ENCODE measurements at places on chromosomes 16 and 17.

GRCh38 chr17:7440834-7441195 is 1.5 kb downstream of the FGF11 start:
- DNase-seq = no peak

- no peak for DNase-seq
Measured at GRCh38 chr16:68491576-68491950, 43.3 kb upstream of the SMPD3 start.

DNA sequence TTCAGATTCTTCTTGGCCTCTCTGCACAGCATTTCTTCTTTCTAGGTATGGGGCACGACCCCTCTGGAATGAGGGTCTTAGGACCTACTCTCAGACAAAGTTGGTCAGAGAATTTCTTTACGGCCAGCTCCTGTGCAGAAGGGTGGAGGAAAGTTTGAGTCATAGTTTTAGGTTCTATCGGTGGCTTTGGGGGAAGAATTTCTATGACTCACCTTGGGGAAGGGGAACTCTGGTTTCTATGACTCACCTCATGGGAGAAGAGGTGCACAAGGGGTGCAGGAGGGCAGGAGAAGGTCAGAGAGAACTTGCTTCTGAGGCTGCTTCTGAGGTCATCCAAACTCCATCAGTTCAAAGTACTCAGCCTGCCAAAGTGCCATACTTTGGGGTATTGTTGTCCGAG is 2.5 kb upstream of the ABCC12 start:
- peak; percentile 24 for DNase-seq

DNA sequence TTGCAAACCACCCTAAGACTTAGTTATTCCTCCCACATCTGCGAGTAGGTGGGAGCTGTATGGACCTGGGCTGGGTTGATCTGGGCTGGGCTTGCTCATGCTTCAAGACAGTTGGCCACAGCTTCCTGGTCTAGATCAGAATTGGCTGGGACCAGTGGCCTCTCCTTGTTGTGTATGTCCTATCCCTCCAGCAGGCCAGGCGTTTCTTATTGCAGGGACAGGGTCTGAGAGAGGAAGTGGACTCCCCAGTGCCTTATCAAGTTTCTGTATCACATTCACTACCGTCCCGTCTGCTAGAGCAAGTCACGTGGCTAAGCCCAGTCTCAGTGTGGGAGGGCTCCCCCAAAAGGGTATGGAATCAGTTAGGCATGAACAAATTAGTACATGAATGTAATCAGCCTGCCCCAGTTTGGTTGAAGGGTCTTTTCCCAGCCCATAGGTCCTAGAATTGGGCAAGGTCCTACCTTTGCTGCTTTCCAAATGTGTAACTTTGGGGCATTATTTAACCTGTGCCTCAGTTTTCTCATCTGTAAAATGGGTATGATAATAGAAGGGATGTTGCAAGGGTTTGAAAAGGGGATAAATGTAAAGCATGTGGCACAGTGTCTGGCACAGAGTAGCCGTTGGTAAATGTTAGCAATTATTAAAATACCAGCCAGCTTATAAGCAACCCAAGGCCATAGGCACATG is 36.0 kb downstream of the NKD1 start:
- no peak for DNase-seq

- DNase-seq = no peak
Measured at GRCh38 chr16:83653785-83654184, 154.0 kb upstream of the HSBP1 start.

GRCh38 chr16:88359008-88359407 is 23.8 kb upstream of the ZNF469 start:
- no peak for DNase-seq

- no peak for DNase-seq
Measured at GRCh38 chr17:46948544-46948943, 25.6 kb downstream of the GOSR2 start.

- DNase-seq = no peak
Measured at GRCh38 chr16:75854152-75854551, 127.9 kb upstream of the CPHXL start.

- DNase-seq = no peak
Measured at GRCh38 chr17:39782980-39783379, 45.2 kb downstream of the GRB7 start.

- no peak for DNase-seq
Measured at GRCh38 chr16:1431497-1432270, 806 bp downstream of the PERCC1 start.

DNA sequence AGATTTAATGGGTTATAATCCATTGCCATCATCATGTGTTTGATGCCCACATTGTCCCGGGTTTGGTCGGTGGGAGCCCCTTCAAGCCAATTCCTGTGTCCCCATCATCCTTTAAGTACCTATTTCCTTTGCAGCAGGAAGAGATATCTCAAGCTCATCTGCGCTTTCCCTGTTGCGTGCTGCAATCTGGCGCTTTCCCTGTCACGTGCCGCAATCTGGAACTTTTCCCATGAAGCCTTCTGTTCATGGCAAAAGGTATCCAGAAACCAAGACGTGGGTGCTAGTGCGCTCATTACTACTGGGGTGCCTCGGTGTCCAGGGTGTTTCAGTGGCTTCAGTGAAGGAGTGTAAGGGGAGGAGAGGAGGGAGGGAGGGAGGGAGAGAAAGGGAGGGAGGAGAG is 174.6 kb upstream of the ZNF469 start:
- no peak for DNase-seq

DNA sequence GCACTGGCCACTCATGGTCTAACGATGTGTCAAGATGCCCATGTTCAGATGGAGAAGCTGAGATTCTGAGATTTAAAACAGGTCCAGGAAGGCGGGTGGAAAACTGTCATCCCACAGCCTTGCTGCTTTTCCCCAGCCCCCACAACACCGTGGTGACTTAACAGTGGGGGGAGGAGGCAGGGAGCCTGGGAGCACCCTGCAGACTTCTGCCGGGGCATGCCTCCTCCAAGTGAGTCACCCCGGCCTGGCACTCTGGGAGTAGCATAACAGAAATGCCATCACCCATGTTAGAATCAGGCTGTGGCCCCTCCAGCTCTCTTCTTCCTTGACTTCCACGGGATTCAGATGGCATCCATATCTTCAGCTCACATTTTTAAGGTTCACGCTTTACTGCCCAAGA is 164.8 kb downstream of the CBLN1 start:
- no peak for DNase-seq

DNA sequence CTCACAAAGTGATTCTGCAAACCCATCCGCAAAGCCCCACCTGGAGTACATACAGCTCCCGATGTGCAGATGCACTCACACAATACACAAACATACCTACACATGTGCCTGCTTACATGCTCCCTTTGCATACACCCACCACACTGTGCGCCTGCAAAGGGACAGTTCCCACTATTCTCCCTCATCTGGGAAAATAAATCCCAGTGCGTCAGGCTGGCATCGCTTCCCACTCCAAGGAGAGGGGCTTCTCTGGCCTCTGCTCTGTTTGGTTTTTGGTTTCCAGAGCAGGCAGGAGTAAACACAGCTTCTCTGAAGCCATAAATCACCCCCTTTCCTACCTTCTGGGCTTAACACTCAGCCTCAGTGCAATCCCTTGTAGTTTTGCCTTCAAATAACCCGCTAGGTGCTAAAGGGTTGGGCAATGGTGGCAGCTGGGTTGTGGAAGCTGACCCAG is 14.7 kb downstream of the HOXB4 start:
- no peak for DNase-seq

DNA sequence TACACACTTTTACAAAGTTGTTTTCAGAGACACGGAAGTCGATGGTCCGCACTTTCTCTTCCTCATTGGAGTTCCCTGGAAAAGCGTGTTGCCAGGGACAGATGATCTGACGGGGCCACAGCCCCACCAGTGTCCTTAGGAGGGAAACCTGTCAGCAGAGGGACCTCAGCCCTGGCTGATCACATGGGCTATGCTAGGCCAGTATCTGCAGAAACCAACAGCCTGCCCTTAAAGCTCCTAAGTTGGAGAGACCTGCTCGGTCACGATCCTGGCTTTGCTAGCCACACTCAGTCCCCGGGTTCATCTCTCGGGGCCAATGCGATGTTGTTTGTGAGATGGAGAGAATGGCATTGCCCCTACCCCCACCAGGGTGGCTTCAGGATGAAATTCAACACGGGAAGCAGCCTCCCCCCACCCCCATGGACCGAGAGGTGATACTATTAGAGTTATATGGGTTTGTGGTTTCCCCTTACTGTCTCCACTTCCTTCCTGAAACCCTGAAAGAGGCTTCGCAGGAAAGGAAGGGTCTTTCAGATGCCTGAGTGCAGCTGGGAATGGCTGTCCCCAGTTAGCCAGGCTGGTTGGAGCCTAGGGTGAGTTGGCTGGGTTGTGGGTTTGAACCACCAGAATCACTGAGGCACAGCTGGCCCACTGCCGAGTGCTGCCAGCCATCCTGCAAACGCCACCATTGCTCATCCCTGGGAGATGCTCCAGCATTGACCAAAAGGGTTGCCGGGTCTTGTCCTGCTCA is 16.6 kb downstream of the RMI2 start:
- DNase-seq = peak; percentile 39

DNA sequence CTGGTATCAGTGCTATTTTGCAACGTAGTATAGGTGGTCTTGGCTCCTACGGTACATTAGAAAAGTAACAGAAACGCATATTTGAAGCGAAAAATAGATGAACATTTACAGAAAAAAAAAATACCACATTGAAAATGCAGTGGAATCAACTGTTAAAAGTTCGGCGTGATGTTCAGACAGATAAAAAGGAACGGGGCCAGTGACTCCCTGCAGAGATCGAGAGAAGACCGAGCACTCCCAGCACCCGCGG is 440 bp upstream of the ZNF778 start:
- DNase-seq = no peak

DNA sequence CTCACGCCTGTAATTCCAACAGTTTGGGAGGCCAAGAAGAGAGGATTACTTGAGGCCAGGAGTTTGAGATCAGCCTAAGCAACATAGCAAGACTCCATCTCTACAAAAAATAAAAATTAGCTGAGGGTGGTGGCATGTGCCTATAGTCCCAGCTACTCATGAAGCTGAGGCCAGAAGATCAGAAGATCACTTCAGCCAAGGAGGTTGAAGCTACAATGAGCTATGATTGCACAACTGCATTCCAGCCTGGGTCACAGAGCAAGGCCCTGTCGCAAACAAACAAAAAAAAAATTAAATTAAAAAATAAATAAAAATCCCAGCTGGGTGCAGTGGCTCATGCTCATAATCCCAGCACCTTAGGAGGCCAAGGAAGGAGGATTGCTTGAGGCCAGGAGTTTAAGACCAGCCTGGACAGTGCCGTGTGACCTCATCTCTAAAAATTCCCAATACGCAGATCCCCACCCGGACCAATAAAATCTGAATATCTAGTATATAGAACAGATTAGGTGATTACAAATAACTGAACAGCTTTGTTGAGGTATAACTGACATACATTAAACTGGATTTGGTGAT is 18.2 kb upstream of the ATF7IP2 start:
- no peak for DNase-seq

DNA sequence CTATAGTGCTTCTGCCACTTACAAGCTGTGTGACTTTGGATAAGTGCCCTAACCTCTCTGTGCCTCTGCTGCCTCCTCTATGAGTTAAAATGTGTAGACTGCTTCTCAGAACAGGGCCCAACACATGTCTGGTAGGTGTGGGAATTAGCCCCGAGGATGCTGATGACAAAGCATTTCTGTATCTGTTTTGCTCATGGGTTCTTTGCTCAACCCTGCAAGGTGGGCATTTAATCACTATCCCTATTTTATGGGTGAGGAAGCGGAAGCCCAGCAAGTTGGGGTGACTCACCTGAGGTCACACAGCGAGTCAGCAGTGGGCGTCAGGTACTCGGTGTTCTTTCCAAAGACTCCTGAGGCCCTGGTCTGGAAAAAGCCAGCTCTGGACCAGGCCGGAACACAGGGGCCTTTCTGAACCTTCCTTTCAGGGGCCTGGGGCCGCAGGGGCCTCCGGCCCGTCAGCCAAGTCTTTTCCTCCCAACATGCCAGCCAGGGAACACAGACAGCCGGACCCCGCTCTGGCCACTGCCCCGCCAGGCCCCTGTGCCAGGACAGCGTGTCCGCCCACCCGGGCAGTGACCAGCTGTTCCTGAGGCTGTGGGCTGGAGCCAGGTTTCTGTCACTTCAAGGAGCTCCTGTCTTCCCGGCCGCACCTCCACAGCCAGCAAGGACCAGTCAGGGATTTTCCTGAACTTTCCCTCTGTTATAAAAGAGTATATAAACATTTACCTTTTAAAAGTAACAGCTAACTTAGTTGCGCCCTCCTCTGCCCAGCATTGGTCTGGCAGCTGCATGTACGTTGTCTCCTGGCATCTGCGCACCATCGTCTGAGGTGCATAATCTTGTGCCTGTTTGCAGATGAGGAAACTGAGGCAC is 62.5 kb downstream of the SREBF1 start:
- DNase-seq = no peak

- peak; percentile 44 for DNase-seq
Measured at GRCh38 chr16:15055141-15056053, 477 bp downstream of the NTAN1 start.

GRCh38 chr16:72179204-72179970 is 7.4 kb upstream of the PMFBP1 start:
- no peak for DNase-seq

GRCh38 chr16:49641250-49641649 is 214.7 kb downstream of the ZNF423 start:
- no peak for DNase-seq

DNA sequence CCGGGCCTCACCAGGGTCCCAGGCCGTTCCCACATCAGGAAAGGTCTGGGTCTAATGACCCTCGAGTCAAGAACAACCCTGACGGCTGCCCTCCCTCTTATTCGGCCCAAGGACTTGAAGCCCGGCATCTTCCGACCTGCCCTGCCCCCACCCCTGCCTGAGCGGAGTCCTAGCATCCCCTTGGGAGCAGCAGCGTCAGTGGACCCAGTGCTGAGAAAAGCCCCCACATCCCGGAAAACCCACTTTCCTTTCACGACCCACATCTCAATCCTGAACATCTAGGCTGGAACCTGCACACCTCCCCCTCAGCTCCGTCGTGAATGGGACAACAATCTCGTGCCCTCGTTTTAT is 769 bp downstream of the TMEM88 start:
- no peak for DNase-seq

GRCh38 chr16:85156440-85156839 is 44.2 kb upstream of the CIBAR2 start:
- no peak for DNase-seq

GRCh38 chr17:19546289-19547065 is 12.8 kb downstream of the SLC47A1 start:
- DNase-seq = no peak

DNA sequence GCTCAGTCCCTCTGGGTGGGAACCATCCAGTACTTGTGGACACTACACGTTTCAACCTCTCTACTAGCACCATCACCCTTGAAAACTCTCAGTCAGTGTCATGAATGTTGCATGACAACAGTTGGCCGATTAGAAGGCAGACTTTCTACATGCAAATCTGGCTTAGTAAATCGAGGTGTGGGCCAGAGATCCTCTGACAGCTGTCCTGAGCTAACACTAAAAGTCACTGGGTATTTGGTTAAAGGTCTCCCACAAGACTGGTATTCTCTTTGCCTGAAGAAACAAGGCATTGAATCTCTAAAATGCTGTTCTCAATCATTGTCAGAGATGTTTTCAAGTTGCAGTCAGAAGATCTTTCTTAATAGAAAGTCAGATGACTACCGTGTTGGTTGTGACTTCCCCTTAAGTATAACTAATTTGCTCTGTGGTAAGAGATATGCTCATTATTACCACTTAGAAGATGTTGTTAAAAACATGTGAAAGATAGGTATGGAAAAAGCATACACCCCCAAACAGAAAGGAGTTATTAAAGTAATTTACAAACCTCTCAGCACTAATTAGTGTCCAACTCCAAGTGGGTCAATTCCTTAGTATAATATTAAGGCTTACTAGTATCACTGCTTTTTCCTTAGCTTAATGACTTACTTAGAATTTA is 62.3 kb downstream of the WNT3 start:
- no peak for DNase-seq
